ENCODE measurements at places on chromosomes 3 and 15. TPM values are rescaled to one million over a fixed set of nuclear protein-coding genes. Genes with fewer than 3 reads are reported as not detected.
A peak's percentile ranks its signal among the peaks of the same experiment; 100 is the strongest.

The BRK1 gene
- total RNA-seq = 128 TPM

DNA sequence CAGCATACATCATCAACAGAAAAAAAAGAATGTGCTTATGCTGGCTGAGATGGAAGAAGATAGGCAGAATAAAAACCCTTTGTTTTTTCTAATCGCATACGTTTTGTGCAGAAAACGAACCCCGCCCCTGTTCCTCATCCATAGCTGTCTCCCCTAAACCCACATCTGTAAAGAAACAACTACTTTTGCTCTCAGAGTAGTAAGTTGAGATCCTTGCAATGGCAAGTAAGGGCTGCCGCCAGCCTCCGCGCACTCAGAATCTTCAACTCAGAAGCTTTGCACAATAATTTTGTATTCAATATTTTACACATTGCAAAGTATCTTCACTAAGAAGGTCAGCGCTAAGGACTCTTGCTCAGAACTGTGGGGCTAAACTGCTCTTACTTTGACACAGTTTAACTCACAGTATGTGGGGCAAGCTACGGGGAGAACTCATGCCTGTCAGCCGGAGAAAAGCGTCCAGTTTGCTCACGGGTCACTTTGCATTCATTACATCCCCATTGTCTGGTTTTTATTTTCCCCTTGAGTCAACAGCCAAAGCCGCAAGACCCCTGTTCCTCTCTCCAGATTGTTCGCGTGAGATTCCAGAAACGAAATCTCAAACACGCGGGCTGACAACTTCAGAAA lies 1.0 kb downstream of the LYSMD4 start:
- H3K36me3 ChIP-seq = peaks cover 16% of the 10 kb centered on the region
- peak overlapping the region; percentile 85 for H3K27ac ChIP-seq
- H3K4me1 ChIP-seq = peaks cover 33% of the 10 kb centered on the region

- no peak overlapping the region for H3K4me3 ChIP-seq
- no peaks in the 10 kb centered on the region for H3K36me3 ChIP-seq
- no peak for DNase-seq
- H3K27me3 ChIP-seq = peaks cover 11% of the 10 kb centered on the region
Measured at GRCh38 chr3:53836084-53836872, 9.9 kb downstream of the CHDH start.

DNA sequence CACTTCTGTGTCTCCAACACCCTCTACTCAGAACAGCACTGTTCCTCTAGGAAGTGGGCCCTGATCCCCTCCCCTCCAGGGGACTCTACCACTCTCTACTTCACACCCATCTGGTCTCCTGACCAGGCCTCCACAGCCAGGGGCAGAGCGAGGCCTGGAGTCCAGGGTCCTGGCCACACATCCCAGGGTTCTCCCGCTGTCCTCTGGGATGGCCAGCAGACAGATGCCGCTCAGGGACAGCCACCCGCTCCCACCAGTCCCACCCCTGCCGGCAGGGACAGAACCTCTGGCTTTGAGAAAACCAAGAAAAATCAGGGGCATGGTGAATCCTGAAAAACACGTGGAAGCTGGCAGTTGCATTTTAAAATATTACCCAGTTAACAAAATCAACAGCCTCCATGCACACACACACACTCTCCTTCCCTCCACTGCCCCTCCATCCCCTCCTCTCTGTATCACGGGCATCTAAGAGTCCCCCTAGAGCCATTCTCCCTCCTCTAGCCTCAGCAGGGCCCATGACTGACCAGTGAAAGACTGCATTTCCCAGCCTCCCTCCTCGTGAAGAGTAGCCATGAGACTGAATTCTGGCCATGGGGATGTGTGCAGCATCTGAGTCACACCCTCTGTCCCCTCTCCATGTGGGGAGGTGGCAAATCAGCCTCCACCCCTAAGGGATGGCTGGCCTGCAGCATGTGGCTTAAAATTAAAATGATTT lies 32.1 kb upstream of the IQSEC1 start:
- no peak for DNase-seq
- no peaks in the 10 kb centered on the region for H3K27me3 ChIP-seq
- no peaks in the 10 kb centered on the region for H3K36me3 ChIP-seq
- no peak overlapping the region for H3K27ac ChIP-seq
- H3K4me1 ChIP-seq = peaks cover under 1% of the 10 kb centered on the region

DNA sequence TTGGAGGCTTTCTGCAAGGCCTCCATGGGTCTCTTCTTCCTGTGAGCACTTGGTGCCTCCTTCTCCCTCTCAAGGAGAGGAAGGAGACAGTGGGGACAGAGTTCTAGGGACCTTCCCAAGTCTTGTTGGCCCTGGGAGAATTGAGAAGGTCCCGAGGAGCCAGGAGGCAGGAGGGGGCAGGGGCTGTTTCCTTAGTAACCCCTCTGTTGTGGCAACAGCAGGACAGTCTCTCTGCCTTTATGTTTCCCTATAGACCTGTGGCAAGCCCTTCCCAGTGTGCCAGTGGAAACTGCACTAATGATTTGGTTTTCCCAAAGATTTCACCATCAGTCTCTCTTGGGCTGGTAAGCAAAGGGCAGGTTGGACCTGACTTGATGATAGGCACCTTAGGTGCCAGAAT lies 87.8 kb upstream of the GALNT15 start:
- no peaks in the 10 kb centered on the region for H3K4me1 ChIP-seq
- no peaks in the 10 kb centered on the region for H3K36me3 ChIP-seq
- H3K27me3 ChIP-seq = peaks cover 5% of the 10 kb centered on the region
- no peak overlapping the region for H3K4me3 ChIP-seq

- peaks cover 2% of the 10 kb centered on the region for H3K4me1 ChIP-seq
- no peak overlapping the region for H3K4me3 ChIP-seq
- DNase-seq = no peak
- H3K27ac ChIP-seq = no peak overlapping the region
- H3K27me3 ChIP-seq = peaks cover 6% of the 10 kb centered on the region
Measured at GRCh38 chr3:102537123-102537522, 102.3 kb downstream of the ZPLD1 start.

DNA sequence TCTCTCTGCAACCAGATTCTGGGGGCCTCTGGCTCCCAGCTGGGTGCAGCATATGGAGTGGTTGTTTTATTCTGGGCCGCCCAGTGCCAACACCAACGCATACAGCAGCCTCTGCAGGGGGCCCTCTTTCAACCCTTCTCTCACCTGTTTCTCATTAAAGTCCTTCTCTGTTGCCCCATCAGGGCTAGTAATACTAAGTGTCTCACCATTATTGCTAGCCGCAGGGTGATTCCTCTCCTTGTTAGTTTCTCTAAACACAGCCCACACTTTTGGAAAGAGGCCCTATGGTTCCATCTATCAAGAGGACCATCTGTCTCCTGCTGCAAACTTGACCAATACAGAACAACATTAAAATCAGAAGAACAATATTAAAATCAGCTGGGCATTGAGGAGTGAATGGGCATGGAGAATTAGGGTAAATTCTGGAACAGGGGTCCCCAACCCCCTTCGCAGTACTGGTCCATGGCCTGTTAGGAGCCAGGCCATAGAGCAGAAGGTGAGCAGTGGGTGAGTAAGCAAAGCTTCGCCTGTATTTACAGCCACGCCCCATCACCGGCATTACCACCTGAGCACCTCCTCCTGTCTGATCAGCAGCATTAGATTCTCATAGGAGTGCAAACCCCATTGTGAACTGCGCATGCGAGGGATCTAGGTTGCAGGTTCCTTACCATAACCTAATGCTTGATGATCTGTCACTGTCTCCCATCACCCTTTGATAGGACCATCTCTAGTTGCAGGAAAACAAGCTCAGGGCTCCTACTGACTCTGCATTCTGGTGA lies 36.5 kb downstream of the ALS2CL start:
- no peak overlapping the region for H3K27ac ChIP-seq
- peaks cover 7% of the 10 kb centered on the region for H3K27me3 ChIP-seq
- peaks cover 3% of the 10 kb centered on the region for H3K4me1 ChIP-seq
- DNase-seq = no peak
- H3K4me3 ChIP-seq = no peak overlapping the region
- no peaks in the 10 kb centered on the region for H3K36me3 ChIP-seq

DNA sequence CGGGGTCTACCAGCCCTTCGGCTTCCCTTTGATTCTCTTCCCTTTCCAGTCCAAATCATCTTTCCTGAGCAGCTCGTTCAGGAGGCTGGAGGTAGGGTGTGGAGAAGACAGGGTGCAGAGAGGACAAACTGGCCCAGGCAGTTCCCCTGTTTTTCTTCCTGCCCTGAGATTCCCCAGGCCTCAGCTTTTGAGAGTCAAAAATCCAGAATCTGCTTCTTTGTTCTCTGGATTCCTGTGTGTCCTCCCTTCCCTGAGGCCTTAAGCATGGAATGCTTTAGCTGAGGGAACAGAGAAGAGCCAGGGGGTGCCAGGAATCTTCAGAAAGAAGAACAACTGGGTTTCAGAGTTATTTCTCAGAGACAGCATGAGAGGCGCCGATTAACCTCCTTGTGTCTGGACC lies 26.7 kb upstream of the LRTM1 start:
- DNase-seq = no peak
- no peaks in the 10 kb centered on the region for H3K36me3 ChIP-seq
- no peak overlapping the region for H3K4me3 ChIP-seq
- no peaks in the 10 kb centered on the region for H3K4me1 ChIP-seq
- no peak overlapping the region for H3K27ac ChIP-seq
